ENCODE measurements at places on chromosomes 2 and 18. TPM values are rescaled to one million over a fixed set of nuclear protein-coding genes. Genes with fewer than 3 reads are reported as not detected.

The ADGRF3 gene
- 2.9 TPM for total RNA-seq

The C2orf80 gene
- not detected for total RNA-seq

The CYP26B1 gene
- total RNA-seq, result not detected

The UGT1A3 gene
- total RNA-seq, result not detected

The CYS1 gene
- total RNA-seq, result 0.70 TPM

DNA sequence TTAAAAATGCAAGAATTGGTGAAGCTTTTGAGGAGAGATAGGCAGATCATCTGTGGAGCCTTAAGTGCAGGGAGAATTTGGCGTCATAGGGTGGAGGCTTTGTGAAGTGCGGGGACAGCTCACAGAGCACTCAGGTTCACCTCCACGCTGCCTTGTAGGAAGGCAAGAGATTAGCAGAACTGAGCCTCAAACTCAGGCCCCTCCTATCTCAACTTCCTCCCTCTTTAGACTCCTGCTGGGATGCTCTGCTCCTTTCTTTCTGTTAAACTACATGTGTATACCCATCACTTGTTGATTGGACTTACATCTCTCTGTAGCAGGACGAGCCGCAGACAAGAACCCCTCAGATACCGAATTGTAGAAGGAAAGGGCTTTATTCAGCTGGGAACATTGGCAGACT lies 422.2 kb downstream of the SETBP1 start:
- no peak overlapping the region for H3K4me3 ChIP-seq
- H3K27me3 ChIP-seq, result peaks cover 7% of the 10 kb centered on the region
- H3K4me1 ChIP-seq, result no peaks in the 10 kb centered on the region

GRCh38 chr2:96111823-96112500 lies 4.4 kb downstream of the ADRA2B start:
- H3K27ac ChIP-seq, result no peak overlapping the region
- no peak for DNase-seq
- no peak overlapping the region for H3K4me3 ChIP-seq
- no peaks in the 10 kb centered on the region for H3K36me3 ChIP-seq

GRCh38 chr18:31419457-31419932 lies 28.0 kb upstream of the DSG3 start:
- H3K4me1 ChIP-seq, result no peaks in the 10 kb centered on the region
- no peaks in the 10 kb centered on the region for H3K36me3 ChIP-seq
- no peaks in the 10 kb centered on the region for H3K27me3 ChIP-seq
- no peak overlapping the region for H3K27ac ChIP-seq
- no peak overlapping the region for H3K4me3 ChIP-seq

DNA sequence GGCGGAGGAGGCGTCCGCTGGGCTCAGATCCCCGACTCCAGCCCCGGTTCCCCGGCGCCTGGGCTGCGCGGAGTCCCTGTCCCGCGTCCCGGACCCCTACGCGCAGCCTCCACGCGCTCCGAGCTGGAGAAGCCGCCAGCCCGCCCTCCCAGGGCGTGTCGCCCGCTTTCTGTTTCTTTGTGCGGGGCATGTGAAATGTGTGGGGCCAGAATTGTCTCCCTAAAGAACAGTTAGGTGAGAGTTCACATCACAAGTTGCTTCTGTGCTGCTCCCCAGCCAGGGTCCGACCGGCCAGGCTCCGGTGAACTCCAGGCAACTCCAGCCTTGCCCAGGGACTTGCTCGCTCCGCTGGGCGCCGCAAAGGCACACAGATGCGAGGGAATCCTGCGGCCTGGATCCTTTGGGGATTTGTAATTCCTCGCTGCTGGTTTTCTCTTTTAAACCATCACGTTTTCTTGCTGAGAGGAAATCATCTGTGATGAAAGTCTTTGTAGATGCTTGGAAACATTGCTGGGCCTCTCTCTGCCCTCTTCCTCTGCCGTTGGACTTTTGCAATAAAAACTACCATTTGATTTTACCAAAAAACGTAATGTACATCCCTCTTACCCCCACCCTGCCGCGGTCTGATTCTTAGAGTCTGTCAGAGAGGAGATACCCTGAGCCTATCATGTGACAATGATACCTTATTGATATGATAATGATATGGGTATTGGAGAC lies 631 bp downstream of the GYPC start:
- H3K36me3 ChIP-seq, result peaks cover 20% of the 10 kb centered on the region
- peak; percentile 35 for DNase-seq
- peak overlapping the region; percentile 98 for H3K27ac ChIP-seq
- H3K4me3 ChIP-seq, result peak overlapping the region; percentile 99
- H3K27me3 ChIP-seq, result no peaks in the 10 kb centered on the region

GRCh38 chr2:107548216-107548615 lies 278.5 kb upstream of the RGPD4 start:
- H3K27ac ChIP-seq, result no peak overlapping the region
- H3K27me3 ChIP-seq, result no peaks in the 10 kb centered on the region
- no peak overlapping the region for H3K4me3 ChIP-seq
- no peaks in the 10 kb centered on the region for H3K36me3 ChIP-seq

- H3K27ac ChIP-seq, result no peak overlapping the region
- DNase-seq, result no peak
- no peaks in the 10 kb centered on the region for H3K4me1 ChIP-seq
- peaks cover 6% of the 10 kb centered on the region for H3K27me3 ChIP-seq
These were observed 72.4 kb upstream of the HS6ST1 start for GRCh38 chr2:128390991-128391630.

- H3K27ac ChIP-seq, result no peak overlapping the region
- H3K27me3 ChIP-seq, result no peaks in the 10 kb centered on the region
- no peak for DNase-seq
- H3K36me3 ChIP-seq, result no peaks in the 10 kb centered on the region
- no peak overlapping the region for H3K4me3 ChIP-seq
- H3K4me1 ChIP-seq, result no peaks in the 10 kb centered on the region
These were observed 232.1 kb downstream of the EIPR1 start for GRCh38 chr2:3145471-3146021.

DNA sequence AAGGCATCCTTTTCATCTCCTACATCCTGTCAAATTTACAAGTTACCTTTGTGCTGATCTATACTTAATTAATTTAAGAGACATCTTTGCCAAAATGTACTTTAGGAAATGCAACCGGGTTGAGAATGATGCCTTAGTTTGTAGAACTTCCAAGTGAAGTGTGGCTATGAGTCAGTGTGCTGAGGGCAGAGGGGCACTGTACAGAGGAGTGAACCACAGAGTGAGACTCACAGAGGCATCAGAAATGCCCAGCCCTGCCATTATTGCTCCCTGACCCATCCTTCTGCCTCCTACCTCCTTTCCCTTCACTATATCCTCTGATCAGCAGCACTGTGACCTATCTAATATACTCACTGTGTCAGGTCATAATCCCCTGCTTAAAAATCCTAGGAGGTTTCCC lies 320.1 kb downstream of the LRRTM1 start:
- no peak overlapping the region for H3K27ac ChIP-seq
- H3K4me3 ChIP-seq, result no peak overlapping the region
- no peaks in the 10 kb centered on the region for H3K4me1 ChIP-seq
- H3K27me3 ChIP-seq, result no peaks in the 10 kb centered on the region

GRCh38 chr2:10271509-10271908 lies 31.2 kb upstream of the HPCAL1 start:
- no peak overlapping the region for H3K4me3 ChIP-seq
- H3K27me3 ChIP-seq, result peaks cover 3% of the 10 kb centered on the region
- DNase-seq, result no peak
- no peak overlapping the region for H3K27ac ChIP-seq
- H3K4me1 ChIP-seq, result no peaks in the 10 kb centered on the region

GRCh38 chr18:49206717-49207116 lies 253.7 kb downstream of the DYM start:
- H3K27ac ChIP-seq, result peak overlapping the region; percentile 21
- no peak overlapping the region for H3K4me3 ChIP-seq
- peaks cover 2% of the 10 kb centered on the region for H3K36me3 ChIP-seq
- H3K27me3 ChIP-seq, result no peaks in the 10 kb centered on the region
- DNase-seq, result no peak

DNA sequence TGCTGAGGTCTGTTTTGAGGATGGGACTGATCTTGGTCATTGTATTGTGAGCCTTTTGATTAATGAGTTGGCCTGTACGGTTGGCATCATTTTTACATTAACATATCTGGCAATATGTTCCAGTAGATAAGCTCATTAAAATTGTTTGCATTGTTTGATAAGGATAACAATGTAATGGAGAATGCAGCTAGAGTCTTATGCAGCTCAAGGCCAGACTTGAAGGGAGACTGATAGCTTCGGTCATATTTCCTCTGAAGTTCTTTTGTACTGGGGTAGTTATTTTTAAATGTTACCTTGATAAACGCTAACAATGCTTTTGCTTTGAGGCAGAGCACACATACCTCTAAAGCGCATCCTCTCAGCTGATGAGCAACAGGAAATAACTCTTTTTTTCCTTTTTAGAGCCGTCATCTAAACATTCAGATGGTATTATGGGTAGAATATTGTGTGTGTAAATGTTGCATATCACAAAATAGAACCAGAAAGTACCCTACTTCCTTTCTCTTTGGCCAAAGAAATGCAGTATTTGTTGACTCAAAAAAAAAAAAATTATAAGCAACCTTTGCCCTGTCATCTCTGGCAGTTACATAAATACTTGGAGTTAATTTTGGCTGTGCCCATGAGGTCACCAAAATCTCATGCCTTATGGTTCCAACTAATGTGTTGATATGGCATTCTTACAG lies 1.3 kb downstream of the MAPRE2 start:
- peak overlapping the region; percentile 99 for H3K27ac ChIP-seq
- H3K4me3 ChIP-seq, result peak overlapping the region; percentile 96
- DNase-seq, result no peak
- peaks cover 8% of the 10 kb centered on the region for H3K36me3 ChIP-seq

DNA sequence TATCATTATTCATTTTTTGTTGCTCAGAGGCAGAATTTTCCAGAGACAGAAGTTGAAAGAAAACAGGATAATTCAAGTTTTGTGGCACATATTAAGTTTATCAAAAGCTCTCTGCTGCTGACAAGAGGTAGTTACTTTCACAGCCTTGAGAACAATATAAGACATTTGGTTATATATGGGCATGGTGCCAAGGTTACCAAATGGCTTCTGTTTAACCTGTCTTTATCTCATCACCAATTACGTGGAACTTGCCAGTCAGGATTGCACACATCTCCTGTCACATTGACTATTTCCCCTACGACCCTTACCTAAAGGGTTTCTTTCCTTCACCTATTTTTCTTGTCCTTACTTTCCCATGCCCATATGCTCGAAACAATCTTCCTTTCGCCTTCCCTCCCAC lies 35.9 kb downstream of the KLF7 start:
- no peaks in the 10 kb centered on the region for H3K27me3 ChIP-seq
- H3K4me3 ChIP-seq, result no peak overlapping the region
- DNase-seq, result no peak
- peaks cover 39% of the 10 kb centered on the region for H3K4me1 ChIP-seq
- no peak overlapping the region for H3K27ac ChIP-seq

GRCh38 chr2:189799531-189799930 lies 15.3 kb downstream of the PMS1 start:
- no peak for DNase-seq
- H3K4me1 ChIP-seq, result no peaks in the 10 kb centered on the region
- H3K36me3 ChIP-seq, result peaks cover 17% of the 10 kb centered on the region
- no peak overlapping the region for H3K27ac ChIP-seq
- H3K4me3 ChIP-seq, result no peak overlapping the region
- no peaks in the 10 kb centered on the region for H3K27me3 ChIP-seq

DNA sequence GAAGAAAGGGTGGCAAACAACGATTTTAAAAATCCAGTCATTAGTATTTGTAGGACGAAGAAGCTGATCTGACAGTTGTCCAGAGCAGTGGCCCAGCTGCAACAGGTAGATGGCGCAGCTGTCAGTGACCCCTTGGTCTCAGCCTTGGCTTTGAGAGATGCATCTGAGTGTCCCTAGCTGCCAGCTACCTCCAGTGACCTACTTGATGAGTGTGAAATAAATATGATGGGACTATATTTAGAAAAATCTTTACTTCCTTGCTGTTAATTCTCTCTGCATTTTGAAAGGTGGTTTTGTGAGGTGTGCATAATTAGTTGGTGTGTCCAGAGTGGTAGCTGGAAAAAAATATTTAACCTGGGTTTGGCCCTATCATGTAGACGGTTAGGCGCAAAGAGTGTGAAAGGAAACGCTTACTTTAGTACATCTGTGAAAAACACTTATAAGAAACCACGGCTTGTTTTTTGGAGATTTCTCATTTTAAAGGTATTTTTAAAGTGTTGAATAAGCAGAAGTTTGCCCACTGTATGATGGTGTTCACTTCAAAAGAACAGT lies 963 bp downstream of the INPP1 start:
- peak overlapping the region; percentile 67 for H3K27ac ChIP-seq
- peaks cover 17% of the 10 kb centered on the region for H3K27me3 ChIP-seq
- peaks cover 3% of the 10 kb centered on the region for H3K36me3 ChIP-seq
- peaks cover 27% of the 10 kb centered on the region for H3K4me1 ChIP-seq

DNA sequence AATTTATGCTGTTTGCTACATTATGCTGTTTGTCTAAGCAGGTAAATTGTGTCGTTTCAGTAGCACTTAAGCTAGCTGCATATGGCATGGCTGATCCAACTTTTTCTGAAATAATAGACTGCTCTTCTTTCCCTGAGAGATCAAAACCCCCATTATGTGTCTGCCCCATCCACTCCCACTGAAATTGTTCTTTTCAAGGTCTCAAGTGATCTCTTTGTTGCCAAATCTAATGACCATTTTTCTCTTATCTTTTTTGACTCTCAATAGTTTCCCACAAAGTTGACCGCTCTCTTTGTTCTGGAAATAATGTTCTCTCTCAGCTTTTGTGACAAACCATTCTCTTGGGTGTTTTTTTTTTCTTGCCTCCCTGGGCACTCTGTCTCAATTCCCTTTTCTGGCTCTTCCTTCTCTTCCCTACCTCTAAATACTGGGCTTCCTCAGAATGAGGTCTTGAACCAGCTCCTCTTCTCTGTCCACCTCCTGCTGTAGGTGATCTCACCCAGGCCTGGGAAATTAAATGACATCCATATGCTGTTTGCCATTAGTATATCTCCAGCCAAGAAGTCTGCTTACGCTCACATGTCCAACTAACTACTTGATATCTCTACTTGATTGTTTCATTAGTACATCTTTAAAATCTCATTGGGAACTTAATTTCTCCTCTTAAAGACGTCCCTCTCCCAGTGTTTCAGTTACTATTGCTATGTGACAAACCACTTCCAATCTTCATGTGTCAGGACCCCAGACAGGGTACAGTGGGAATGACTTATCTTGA lies 107.3 kb upstream of the TLK1 start:
- H3K27ac ChIP-seq, result no peak overlapping the region
- H3K4me1 ChIP-seq, result peaks cover 7% of the 10 kb centered on the region
- H3K36me3 ChIP-seq, result peaks cover 6% of the 10 kb centered on the region
- no peaks in the 10 kb centered on the region for H3K27me3 ChIP-seq
- DNase-seq, result no peak

GRCh38 chr2:8643250-8643995 lies 38.4 kb upstream of the ID2 start:
- no peak overlapping the region for H3K4me3 ChIP-seq
- no peak overlapping the region for H3K27ac ChIP-seq
- DNase-seq, result no peak
- H3K4me1 ChIP-seq, result peaks cover 7% of the 10 kb centered on the region

DNA sequence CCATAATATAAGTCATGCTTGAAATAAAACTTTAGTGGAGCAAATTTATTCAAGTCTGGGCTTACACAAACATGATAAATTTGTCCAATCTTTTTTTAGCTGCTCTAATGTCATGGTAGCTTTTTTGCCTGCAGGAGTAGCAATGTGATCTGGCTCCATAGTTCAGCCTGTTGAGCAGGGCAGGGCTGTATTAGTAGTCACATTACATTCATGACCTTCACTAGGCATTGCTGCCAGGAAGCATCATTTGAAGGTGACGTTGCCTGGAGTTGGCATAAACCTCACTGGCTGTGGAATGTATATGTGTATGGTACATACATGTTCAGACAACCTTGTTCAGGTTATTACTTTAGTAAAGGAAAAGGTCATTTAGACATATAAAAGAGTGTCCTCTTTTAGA lies 76.6 kb downstream of the CCDC85A start:
- H3K4me3 ChIP-seq, result no peak overlapping the region
- no peaks in the 10 kb centered on the region for H3K36me3 ChIP-seq
- no peak overlapping the region for H3K27ac ChIP-seq
- no peak for DNase-seq
- no peaks in the 10 kb centered on the region for H3K27me3 ChIP-seq
- H3K4me1 ChIP-seq, result no peaks in the 10 kb centered on the region

GRCh38 chr2:33111002-33111446 lies 164.3 kb downstream of the LTBP1 start:
- no peaks in the 10 kb centered on the region for H3K36me3 ChIP-seq
- no peak overlapping the region for H3K27ac ChIP-seq

Measured in activated T-helper 1 cell treated with anti-CD3 and anti-CD28 coated beads, Interleukin-12 subunit alpha, Interleukin-12 subunit beta, Interleukin-2, Interleukin-4 antibody, amounts not matched to agents 30 ng/mL and 10 ng/mL and 1 ng/mL, durations not matched to agents 14 hours and 24 hours and 36 hours (primary cell).